ENCODE measurements at places on chromosomes 4 and X. TPM values are rescaled to one million over a fixed set of nuclear protein-coding genes. Genes with fewer than 3 reads are reported as not detected.
A peak's percentile ranks its signal among the peaks of the same experiment; 100 is the strongest.

DNA sequence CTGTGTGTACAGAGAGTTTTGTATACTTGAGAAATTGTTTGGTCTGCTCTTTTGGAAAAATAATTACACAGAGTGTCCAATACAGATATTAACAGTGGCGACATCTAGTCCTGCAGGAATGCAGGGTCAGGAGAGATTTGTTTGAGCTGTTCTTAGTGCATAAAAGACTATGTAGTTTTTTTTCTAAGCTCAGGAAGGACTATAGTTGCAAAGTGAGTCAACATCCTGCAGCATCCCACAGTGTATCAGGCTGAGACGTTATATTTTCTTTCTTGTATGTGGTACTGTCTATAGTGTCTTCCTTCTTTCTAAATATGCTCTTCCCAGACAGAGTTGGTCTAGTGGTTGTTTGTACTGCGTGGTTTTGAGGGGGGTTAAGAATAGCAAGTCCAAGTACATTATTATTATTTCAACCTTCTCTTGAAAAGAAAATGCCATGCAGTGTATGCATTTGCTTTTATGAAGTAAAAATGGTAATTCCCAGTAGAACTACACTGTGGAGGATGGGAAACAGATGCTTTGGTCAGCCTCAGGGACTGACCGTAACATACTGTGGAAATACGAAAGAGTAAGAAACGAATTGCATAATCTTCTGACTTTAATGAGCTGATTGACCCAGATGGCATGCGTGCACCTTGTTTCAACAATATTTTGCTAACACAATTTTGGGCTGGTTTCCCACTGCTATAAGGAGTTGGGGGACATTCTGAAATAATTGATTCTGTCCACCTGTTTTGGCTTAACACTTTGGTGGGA, 67.4 kb downstream of the DMP1 start:
- no peak for DNase-seq

Gene TCEAL6
- not detected for total RNA-seq

GRCh38 chr4:27915822-27916221, 1055.2 kb downstream of the STIM2 start:
- DNase-seq: no peak

- DNase-seq: no peak
Measured at GRCh38 chr4:36054694-36055422, 189.5 kb downstream of the ARAP2 start.

DNA sequence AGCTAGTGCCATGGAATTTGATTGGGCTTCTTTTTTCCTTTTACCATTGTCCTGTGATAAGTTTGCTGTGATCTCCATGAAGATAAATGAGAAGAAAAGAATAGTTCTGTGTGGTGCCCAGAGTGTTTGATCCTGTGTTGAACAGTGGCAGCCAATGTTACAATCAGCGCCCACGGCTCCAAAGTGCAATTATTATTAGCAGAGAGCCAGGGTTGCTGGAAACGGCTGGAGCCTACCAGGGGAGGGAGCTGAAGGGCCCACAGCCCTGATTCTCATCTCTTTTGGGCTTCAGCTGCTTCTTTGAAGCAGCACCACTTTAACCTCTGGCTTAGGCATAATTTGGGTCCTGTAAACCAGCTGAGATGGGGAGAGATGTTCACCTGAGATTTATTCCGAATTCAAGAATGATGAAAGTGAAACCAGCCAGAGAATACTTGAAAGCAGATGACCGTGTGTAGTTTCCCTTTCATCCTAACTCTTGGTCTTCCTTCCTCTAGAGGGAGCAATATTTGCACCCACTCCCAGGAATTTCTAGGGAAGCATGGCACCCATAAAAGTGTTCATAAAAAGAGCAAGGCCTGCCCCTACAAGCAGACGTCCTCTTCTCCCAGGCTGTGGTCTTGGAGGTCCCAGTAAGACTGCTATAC, 298.3 kb downstream of the EVC2 start:
- no peak for DNase-seq

- DNase-seq: no peak
Measured at GRCh38 chrX:141811438-141811837, 26.7 kb upstream of the MAGEC3 start.

- no peak for DNase-seq
Measured at GRCh38 chr4:122658818-122659295, 38.0 kb upstream of the IL21 start.

Gene F8
- total RNA-seq: 12.4 TPM

Gene MAGEE2
- total RNA-seq: not detected

DNA sequence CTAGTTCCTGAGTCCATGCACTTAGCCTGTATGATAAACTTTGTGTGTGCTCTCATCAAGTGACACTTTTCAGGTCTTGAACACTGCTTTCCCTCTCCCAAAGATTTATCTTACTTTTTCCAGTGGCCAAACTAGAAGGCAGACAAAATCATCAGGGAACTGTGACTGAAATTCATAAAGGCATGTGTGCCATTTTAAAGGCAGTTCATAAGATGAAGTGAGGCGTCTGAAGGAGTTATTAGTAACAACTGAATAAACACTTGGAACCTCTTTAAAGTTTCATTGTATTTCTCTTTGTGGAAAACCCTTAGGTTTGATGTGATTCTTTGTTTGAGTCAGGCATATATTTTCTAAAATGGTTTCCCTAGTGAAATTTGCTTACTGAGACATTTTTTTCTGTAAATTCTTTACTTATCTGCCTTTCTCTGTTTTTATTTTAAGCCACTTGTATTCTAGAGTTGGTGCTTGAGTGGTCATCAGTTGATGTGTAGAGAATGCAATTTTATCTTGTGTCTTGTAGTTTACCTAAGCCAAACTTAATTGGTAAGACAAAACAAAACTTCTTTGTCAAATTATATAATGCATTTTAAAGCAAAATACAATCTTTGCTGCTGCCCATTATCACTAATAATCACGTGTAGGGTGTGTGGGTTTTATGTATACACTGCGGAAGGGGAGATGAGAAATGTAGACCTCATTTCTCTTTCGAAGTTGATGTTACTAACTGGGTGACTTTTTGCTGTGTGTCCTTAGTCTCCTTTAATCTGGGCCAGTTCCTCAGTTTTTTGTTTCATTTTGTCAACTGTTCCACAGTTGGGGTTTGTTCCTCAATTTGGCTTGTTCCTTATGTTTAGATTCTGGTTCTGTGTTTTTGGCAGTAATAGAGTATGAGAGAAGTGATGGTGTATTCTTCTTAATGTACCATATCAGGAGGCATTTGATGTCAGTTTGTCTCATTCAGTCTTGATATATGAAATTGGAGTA, 56.8 kb downstream of the RBPJ start:
- no peak for DNase-seq

- no peak for DNase-seq
Measured at GRCh38 chrX:110145311-110145710, 142.4 kb downstream of the TMEM164 start.

DNA sequence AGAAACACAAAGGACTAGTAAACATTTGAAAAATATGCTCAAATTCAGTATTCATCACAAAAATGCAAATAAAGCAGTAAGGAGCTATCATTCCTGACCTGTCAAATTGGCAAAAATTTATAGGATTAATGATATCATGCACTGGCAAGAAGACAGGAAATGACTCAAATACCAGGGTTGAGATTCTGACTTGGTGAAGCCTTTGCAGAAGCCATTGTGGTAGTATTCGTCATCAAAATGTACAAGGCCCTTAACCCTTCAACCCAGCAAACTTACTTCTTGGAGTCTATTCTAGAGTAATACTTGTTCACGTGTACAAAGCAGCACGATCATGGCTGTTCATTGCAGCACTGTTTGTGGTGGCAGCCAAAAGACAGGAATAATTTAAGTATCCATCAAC, 132.4 kb downstream of the ENOX2 start:
- DNase-seq: peak; percentile 50

DNA sequence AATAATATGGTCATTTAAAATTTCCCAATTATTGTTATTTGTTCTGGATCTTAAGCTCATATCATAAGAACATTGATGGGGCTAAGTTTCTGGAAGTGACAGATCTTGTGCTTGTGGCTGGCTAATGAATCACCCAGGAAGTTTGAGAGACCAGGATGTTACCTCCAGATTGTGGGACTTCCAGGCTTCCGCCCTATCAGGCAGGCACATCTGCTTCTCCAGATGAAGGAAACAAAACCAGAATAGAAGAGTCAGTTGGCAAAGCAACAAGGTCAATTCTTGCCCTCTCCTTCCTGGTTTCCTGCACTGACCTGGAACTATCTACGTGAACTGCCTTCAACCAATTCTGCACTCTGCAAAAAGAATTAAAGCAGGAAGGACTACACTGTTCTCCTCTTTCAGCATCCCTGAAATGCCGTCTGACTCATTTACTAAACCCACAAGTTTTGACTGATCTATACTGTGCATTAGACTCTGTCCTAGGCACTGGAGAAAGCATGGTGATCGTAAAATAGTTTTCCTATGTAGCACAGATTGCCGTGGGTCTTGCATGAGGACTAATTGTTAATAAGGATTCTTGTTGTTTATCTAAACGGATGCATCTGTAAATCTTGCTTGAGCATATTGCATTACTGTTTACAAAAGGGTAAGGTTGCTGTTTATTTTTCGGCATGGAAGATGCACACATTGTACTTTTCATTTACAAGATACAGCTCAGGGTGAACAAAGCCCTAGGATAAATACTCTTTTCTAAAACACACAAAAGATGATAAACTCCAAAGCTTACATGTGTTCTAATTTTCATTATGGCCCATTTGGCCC, 74.6 kb downstream of the AMELX start:
- DNase-seq: no peak

DNA sequence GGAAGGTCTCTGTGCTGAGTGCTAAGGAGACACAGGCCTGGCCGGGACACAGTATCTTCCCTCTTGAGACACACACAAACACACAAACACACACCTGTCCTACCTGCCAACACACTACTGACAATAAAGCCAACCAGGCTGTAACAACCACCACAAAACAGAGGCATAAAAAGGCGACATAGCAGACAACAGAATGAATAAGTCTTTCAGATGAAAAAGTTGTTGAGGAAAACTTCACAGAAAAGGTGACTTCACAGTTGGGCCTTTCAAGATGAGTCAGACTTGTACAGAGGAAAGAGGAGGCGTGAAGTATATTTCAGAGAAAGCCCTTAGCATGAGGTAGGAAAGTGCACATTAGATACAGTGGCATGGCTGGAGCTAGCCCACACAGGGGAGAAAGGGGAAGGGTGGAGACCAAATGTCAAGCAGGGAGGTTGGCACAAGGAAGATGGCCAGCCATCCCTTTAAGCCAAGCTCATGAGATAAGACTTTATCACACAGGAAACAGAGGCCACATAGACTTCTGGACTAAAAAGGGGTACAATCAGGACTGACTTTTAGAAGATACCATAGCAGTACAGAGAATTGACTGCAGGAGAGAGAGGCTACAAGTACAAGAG, 54.0 kb downstream of the SLC9A7 start:
- DNase-seq: no peak

- no peak for DNase-seq
Measured at GRCh38 chrX:70664726-70665125, 220.1 kb downstream of the DLG3 start.

DNA sequence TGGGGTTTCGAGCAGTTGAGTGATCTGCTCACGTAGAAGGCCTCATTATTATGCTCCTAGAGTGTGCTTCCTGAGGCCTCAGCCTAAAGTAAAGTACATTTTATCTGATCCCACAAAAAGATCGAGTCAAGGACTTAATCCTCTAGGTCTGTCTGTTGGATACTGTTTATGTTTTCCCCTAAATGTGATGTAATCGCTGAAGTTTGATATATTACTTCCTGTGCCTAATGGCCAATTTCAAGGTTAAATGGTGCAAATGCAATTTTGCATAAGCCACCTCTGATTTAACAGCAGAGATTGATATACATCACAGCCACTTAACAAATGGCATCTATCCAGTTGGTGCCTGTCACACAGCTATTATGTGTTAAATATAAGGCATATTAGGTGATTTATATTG, 19.4 kb upstream of the SERTM2 start:
- no peak for DNase-seq

DNA sequence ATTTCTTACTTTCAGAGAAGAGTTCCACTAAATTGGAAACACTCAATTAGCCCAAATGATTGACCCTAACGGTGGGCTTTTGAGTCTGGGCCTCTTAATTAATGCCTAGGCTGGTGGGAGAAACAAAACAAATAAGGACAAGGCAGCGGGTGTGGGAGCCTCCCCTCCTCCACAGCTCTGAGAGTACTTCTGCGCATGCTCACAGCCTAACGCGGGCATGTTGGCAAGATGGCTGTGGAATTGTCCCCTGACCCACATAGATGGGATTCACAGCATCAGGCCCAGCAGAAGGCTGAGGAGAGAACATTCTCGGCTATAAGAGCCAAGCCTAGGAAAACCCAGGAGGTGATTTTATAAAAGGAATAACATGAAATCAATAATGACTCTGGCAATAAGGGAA, 230.1 kb downstream of the HS6ST2 start:
- DNase-seq: no peak

DNA sequence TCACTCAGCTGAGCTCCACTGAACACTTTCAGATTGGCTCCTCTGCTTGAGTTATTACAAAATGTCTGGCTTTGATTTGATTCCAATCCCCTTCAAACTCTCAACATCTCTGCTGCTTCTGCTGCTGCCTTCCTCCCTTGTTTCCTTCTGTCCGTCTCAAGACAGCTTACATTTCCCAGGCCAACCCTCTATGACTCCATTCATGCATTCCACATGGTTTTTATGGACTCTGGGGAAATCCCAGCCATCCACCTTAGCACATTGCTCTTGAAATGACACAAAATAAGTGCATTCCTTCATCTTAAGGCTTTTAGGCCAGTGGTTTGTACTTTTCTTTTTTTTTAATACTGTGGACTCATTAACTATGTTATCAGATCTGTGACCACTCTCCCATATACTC, 68.5 kb upstream of the TMEM164 start:
- no peak for DNase-seq

DNA sequence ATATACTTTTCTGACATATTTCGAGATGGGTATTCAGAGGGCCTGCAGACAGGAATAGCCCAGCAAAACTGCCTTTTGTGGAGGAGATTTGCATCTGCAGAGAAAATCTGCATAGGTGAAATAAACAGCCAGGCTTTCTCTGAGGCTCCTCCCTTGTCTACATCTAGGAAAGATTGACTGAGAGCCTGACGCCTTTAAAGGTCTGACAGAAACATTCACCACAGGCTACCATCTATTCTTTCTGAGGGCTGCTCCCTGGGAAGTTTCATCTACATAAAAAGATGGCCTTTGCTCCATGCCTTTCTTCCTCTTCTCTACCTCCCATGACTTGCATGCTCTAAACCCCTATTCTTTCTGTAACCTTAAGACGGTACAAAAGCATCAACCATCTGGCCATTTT, 55.0 kb upstream of the AP1S2 start:
- no peak for DNase-seq

All from Panc1 (cell line).